Spleen (tissue), 13 donors: ENCODE measurements at places on chromosomes 4 and X. TPM values are rescaled to one million over a fixed set of nuclear protein-coding genes. Genes with fewer than 3 reads are reported as not detected.

The FAM184B gene
- polyA plus RNA-seq, result 0.03 TPM

The MEPE gene
- polyA plus RNA-seq, result not detected

The RHOXF2B gene
- not detected for polyA plus RNA-seq

The PRR32 gene
- polyA plus RNA-seq, result 0.13 TPM

The ATP2B3 gene
- polyA plus RNA-seq, result not detected

- H3K36me3 ChIP-seq, result peaks cover 38% of the 10 kb centered on the region
- no peaks in the 10 kb centered on the region for H3K27me3 ChIP-seq
- H3K4me3 ChIP-seq, result no peak overlapping the region
- no peak for DNase-seq
- H3K27ac ChIP-seq, result no peak overlapping the region
Measured at GRCh38 chr4:77023920-77024319, 51.9 kb downstream of the CCNI start.

DNA sequence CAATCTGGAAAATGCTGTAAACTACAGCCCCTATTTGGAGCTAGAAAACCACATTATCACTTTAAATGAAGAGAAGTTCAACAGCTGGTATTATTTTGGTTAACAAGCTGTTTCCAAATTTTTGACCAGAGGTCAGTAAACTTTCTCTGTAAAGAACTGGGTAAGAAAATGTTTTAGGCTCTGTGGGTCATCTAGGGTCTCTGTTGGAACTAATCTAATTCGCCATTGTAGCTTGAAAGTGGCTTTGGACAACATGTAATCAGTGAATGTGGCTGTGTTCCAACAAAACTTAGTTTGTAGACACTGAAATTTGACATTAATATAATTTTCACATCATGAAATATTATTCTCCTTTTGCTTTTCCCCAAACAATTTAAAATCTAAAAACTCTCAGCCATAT lies 25.8 kb upstream of the RNF150 start:
- H3K36me3 ChIP-seq, result no peaks in the 10 kb centered on the region
- DNase-seq, result no peak
- no peaks in the 10 kb centered on the region for H3K27me3 ChIP-seq

DNA sequence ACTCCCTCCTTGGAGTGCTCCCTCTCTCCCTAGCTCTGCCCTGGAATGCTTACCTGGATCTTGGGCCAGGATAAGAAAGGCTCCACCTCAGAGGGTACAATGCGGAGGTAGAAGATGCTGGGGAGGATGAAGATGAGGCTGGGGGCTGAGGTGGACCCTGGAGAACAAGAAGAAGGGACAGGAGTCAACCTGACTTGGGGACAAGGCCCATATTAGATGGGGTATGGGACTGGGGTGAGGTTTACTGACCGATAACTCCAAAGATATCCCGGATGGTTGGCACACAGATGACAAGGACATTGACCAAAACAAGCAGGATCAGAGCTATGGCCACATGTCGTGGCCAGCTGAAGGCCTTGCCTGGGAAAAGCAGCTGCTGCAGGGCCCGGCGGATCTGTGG lies 10.6 kb downstream of the SLC38A5 start:
- no peaks in the 10 kb centered on the region for H3K4me1 ChIP-seq
- no peaks in the 10 kb centered on the region for H3K27me3 ChIP-seq
- H3K4me3 ChIP-seq, result no peak overlapping the region
- DNase-seq, result no peak
- H3K36me3 ChIP-seq, result peaks cover 10% of the 10 kb centered on the region

DNA sequence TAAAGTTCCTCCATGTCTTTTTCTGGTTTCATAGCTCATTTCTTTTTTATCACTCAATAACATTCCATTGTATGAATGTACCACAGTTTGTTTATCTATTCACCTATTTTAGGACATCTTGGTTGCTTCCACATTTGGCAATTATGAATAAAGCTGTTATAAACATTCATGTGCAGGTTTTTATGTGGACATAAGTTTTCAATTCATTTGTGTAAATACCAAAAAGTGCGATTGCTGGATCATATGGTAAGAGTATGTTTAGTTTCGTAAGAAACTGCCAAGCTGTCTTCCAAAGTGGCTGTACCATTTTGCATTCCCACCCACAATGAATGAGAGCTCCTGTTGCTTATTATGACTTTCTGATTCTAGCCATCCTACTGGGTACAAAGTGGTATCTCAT lies 36.3 kb upstream of the ZFX start:
- H3K36me3 ChIP-seq, result no peaks in the 10 kb centered on the region
- H3K27ac ChIP-seq, result no peak overlapping the region

- no peaks in the 10 kb centered on the region for H3K4me1 ChIP-seq
- no peak overlapping the region for H3K4me3 ChIP-seq
- no peak for DNase-seq
- H3K27me3 ChIP-seq, result no peaks in the 10 kb centered on the region
Measured at GRCh38 chrX:75181721-75182120, 25.6 kb upstream of the ABCB7 start.

DNA sequence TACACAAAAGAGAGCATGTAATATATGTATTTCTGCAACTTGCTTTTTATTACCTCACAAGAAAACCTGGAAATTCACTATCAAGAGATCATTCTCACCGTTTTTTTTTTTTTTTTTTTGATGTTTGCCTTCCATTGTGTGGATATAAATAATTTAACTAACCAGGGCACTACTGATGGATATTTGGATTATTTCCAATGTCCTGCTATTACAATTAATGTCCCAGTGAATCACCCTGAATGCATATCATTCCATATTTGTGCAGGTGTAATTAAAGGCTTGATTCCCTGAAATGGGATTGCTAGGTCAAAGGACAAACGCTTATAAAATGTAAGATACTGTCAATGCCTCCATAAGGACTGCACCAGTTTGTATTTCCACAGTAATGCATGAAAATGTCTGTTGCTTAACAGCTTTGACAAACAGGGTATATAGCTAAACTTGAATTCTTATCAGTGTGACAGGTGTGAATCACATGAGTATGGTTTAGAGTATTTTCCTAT lies 87.8 kb downstream of the NCAPG start:
- H3K27ac ChIP-seq, result no peak overlapping the region
- H3K4me3 ChIP-seq, result no peak overlapping the region

GRCh38 chr4:139501117-139501516 lies 47.2 kb downstream of the RAB33B start:
- DNase-seq, result no peak
- no peak overlapping the region for H3K27ac ChIP-seq
- no peaks in the 10 kb centered on the region for H3K4me1 ChIP-seq
- H3K27me3 ChIP-seq, result no peaks in the 10 kb centered on the region
- H3K4me3 ChIP-seq, result no peak overlapping the region
- H3K36me3 ChIP-seq, result no peaks in the 10 kb centered on the region
